ENCODE measurements at places on chromosomes 16 and 17. TPM values are rescaled to one million over a fixed set of nuclear protein-coding genes. Genes with fewer than 3 reads are reported as not detected.

TBC1D26 gene
- not detected for polyA plus RNA-seq

CNTROB gene
- 11.0 TPM for polyA plus RNA-seq

VMO1 gene
- polyA plus RNA-seq: not detected

ZNF652 gene
- polyA plus RNA-seq: 29.3 TPM

SULT1A1 gene
- polyA plus RNA-seq: 8.2 TPM

KCNG4 gene
- not detected for polyA plus RNA-seq

ATP2A3 gene
- 155 TPM for polyA plus RNA-seq

FBXW10 gene
- not detected for polyA plus RNA-seq

ZNF747 gene
- 14.8 TPM for polyA plus RNA-seq

JUP gene
- polyA plus RNA-seq: 72.0 TPM

SDR42E1 gene
- 2.2 TPM for polyA plus RNA-seq

WNT9B gene
- polyA plus RNA-seq: not detected

NTN1 gene
- polyA plus RNA-seq: not detected
